ENCODE measurements at places on chromosomes 12 and 14.

DNA sequence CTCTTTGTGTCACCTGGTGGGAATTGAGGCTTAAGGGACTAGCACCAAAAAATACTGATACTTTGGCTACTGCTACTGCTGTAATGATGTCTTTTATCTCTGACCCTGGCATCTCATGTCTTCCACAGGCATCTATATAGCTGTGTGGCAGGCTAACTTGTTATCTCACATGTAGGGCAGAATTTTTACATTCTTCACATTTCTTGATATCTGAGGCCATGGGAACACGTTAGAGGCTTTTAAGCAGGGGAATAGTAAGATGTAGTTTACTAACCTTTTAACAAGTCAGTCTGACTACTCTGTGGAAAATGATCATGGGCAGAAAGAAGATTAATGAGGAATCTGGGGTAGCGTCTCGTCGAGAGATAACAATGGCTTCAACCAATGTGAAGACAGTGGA, 498.4 kb downstream of the PCNX1 start:
- no peak for DNase-seq

GRCh38 chr14:84770030-84770429, 759.9 kb upstream of the FLRT2 start:
- DNase-seq: no peak

DNA sequence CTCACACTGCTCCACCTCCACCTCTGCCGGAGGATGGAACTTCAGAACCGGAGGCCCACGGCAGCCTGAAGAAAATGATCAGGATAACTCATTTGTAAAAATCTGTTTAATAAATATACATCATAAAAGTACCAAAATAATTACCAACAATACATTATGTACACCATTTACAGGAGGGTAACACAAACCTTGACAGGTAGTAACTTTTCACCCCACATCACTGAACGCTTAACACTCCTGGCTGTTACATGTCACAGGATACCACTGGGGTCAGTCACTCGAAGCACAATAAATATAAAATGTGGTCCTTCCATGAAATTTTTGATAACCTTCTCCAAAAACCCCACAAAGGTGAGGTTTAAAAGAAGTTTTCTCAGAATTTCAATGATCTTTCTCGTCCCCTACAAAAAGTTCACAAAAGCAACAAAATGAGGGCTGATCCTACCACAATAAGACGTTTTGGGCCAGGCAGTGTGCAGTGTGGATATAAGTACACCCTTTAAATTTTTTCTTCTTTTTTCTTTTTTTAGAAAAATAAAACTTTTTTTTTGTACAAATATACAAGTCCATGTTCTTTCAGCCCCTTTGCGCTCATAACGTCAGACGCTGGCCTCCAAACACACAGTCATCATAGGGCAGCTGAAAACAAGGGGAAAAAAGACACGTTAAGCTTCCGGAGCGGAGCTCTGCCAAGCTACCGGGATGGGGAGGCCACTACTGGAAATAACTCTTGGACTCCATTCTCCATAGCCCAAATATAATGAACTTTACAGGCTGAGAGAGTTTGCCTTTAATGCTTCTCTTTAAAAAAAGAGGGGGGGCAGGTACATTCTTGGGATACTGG, 2.9 kb downstream of the NFKBIA start:
- no peak for DNase-seq

- DNase-seq: no peak
These were observed 38.2 kb upstream of the FAM222A start for GRCh38 chr12:109675411-109675810.

DNA sequence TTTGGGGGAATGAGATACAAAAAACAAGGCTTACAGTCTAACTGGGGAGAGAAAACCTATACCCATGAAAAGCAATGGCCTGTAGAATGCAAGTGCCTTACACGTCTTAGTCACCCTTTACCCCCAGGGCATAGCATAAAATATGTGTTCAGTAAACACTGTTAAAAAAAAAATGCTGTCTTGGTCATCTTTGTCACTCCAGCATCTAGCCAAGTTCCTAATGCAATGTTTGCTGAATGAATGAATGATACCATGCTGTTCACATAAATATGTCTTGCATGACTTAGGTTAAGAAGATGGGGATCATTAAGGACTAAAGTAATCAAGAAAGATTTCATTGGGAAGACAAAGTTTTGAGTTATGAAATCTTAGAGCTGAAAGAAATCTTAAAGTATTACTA, 38.5 kb downstream of the PPP2R5E start:
- DNase-seq: no peak

- no peak for DNase-seq
These were observed 12.7 kb upstream of the USP15 start for GRCh38 chr12:62247281-62248045.
